ENCODE measurements at places on chromosomes 12 and 14.

GRCh38 chr14:100950024-100950423 is 46.5 kb upstream of the RTL1 start:
- DNase-seq, result no peak

GRCh38 chr14:29857551-29857950 is 70.1 kb downstream of the PRKD1 start:
- DNase-seq, result no peak

- DNase-seq, result no peak
These were observed 772.5 kb upstream of the ALG10B start for GRCh38 chr12:37543966-37544668.

DNA sequence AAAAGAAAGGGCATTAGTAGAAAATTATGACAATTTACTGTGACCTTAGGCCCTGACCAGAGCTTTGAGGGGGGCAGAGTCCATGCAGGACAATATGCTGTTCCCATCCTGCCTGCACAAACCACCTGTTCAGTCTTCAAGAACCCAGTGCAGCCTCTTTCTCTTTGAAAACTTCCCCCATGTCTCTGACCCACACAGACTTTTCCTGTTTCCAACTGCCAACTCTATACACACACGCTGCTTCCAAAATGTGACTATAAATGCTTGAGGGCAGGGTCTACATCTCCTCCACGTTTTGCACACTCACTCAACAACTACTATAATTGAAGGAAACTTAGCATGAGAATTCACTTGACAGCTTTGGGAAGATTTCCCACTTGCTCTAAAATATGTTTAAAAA is 36.6 kb upstream of the SYCP3 start:
- no peak for DNase-seq

DNA sequence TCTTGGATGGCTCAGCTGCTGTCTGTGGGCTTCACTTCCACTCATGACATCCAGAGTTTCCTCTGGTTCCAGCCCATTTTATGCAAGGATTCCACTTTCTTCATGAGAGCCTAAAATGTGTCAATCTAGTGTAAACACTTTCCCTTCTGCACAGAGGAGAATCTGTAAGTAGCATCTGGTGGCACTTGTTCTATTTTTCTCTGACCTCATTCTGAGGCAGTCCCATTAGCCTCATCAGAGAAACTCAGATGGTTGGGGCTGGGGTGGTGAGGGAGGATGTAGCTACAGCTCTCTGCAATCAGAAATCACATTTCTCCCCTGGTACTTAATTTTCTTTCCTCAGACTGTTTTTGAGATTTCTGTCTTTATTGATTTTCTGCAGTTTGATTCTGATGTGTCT is 81.6 kb downstream of the PRMT8 start:
- DNase-seq, result no peak

- DNase-seq, result no peak
These were observed 18.6 kb downstream of the PSMC1 start for GRCh38 chr14:90274808-90275457.

DNA sequence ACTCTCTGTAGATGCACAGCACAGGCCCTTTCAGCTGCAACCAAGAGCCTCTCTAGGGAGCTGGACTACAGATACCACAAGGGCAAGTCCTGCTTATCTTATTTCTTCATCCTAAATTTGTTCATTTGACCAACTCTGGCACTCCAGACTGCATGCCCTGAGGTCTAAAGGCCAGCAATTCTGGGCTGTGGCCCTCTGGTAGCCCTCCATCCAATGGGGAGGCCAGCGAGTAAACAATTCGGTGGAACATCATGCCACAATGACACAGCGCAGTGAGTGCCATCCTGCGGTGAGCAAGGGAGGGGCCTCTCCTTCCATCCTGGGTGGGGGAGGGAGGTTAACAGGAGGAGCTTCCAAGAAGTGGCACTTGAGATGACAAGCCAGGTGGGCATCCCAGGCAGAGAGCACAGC is 652 bp upstream of the SELPLG start:
- no peak for DNase-seq

- DNase-seq, result no peak
These were observed 98.9 kb downstream of the BTG1 start for GRCh38 chr12:92046557-92047392.

DNA sequence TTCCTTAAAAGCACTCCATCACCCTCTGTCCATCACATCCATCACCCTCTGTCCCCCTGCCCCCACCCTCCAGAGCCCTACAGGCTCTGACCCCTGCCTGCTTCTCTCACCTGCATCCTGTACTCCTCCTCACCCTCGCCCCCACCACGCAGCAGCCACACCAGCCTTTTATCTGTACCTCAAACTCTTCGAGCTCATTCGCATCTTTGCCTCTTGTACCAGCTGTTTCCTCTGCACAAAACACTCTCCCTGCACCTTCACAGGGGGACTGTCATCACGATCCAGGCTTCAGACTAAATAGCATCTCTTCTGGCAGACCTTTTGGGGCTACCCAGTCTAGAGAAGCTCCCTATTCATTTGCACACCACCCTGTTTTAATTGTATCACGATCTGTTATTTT is 24.1 kb downstream of the TMEM229B start:
- DNase-seq, result no peak

DNA sequence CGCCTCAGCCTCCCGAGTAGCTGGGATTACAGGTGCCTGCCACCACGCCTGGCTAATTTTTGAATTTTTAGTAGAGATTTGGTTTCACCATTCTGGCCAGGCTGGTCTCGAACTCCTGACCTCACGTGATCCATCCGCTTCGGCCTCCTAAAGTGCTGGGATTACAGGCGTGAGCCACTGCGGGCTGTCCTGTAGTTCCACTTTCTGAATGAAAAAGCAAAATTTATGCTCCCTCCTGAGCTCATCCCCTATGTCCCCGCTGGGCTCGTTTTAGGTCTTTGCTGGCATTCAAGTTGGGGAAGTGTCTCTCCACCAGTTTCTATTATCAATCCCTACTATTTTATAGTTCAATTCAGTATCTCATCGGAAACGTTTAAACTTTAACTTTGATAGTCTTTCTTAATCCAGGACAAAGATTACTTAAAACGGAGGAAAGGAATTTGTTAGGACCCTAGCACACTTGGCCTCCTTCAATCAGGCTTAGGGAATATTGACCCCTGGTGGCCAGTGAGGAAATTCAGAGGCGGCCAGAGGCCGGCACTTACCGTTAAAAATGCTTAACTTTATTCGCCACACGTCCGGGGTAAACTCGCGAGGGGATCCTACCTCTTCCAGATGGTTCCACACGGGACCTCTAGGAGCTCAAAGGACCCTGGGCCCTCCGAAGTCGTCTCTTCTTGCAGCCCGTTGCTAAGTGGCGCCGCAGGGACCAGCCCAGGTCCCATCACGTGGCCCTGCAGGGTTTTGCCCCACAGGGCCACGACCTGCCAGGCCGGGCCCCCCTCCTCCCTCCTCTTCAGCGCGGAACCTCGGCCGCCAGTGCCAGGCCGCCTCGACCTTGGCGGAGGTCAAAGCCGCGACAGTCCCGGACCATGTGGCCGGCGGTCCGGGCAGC is 11.4 kb upstream of the DNAL1 start:
- peak; percentile 14 for DNase-seq

DNA sequence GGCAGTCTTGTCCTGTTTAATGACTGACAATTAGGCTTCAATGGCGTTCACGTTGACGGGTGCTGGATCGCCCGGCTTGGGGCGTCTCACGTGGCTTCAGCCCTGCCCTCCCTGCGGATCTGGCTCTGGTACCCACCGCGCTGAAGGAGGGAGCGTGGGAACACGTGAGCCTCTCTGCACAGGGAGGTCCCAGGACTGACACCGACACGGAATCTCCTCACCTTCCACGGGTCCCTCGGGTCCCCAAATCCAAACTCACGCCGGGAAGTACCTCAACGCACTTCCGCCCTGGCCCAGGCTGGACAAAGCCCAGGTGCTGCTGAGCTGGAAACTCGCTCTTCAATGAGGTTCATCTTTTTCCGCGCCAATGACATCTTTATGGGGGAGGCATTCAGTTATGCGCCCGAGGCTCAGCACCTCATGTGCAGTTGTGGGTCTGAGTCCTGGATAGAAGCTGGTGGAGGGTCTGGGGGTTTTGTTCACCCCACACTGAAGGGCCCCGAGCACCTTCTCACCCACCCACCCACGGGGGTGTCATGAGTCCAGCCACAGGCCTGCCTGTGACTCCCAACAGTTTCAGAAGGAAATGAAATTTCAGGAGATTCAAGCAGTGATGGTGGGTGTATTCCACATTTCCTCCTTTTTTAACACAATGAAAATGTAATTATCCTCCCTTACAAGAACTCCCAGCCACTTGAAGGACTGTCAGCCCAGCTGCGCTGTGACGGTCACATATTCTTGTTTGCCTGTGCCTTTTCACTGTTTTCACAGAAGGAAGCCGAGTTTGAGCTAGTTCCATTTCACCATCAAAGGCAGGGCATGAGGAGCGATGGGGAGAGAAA is 251.7 kb upstream of the SFSWAP start:
- DNase-seq, result no peak

DNA sequence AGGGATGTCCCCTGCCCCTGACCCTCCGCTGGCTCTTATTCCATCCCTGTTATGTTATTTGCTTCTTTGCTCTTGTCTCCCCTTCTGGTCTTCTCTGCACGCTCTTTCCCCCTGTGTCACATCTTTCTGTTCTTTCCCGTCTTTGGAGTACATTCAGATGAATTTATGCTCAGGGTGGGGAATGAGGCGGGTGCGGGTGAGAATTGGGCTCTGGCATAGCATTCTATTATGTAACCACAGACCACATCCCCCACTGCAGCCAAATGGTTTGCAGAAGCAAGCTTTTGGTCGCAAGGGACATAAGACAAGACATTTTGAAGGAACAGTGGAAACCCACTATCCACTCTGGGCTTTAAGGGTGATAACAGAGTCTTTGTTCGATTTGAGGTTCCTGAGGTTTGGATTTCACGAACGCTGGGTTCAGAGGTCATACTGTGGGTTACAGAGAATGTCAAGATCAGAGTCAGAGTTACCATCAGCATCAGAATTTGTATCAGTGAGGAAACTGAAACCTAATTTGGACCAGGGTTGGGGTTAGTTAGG is 3.8 kb downstream of the ENDOU start:
- no peak for DNase-seq

- no peak for DNase-seq
These were observed 537.0 kb downstream of the SLC6A15 start for GRCh38 chr12:84375449-84376170.

- DNase-seq, result no peak
These were observed 90.8 kb downstream of the SLC38A1 start for GRCh38 chr12:46177837-46178608.

- DNase-seq, result no peak
These were observed 41.9 kb downstream of the PAWR start for GRCh38 chr12:79648881-79649280.

DNA sequence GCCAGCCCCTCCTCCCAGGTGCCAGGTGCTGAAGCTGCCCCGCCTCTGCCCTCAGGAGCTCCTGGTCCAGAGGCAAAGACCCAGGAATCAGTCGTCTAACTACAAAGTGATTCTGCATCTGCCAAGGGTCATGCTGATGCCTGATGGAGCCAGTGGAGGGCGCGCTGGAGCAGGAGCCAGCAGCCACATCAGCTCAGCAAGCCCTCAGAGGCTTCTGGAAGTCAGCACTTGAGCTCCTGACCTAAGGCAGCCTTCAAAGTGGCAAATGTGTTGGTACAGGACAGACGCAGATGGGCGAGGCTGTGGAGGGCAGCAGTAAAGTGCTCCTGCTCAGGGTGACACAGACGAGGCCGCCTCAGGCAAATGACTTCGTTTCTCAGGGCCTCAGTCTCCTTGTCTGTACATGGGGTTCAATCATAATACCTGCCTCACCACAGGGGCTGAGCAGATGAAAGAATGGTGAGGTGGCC is 10.9 kb downstream of the C12orf43 start:
- no peak for DNase-seq

- DNase-seq, result no peak
These were observed 33.4 kb downstream of the PKP2 start for GRCh38 chr12:32863128-32863527.

DNA sequence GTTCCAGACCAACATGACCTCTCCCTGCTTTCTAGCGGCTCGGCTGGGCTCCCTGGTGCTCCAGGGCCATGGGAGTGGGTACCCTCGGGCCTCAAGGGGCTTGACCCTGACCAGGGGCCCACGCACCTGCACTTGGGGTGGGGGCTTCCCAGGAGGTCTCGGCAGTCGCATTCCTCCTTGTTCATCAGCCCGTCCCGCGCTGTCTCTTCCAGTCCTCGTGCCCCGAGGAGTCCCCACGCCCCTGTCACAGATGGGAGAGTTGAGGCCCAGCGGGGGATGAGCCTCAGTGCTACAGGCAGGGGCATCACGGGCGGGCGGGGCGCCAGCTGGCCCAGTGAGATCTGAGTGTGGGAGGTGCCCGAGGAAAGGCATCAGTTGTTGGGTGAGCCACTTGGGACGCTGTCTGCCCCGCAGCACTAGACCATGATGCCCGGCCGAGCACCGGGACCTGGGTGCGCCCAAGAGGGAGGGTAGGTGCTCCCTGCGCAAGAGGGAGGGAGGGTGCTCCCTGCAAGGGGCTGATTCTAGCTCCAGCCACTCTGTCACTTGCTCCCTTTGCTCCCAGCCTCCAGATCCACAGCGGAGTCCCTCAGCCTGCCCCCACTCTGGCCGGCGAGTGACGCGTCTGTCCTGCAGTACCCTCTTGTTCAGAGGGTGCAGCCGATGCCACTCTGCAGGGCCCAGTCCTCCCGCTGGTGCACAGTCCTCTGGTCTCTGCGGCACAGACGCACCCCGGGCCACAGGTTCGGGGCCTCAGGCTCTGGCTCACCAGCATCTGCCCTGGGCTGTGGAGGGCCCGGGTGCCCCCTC is 23.8 kb downstream of the MMP17 start:
- no peak for DNase-seq

- DNase-seq, result no peak
These were observed 425.8 kb downstream of the RAD51B start for GRCh38 chr14:68245146-68246073.

- DNase-seq, result no peak
These were observed 1.1 kb downstream of the NUMB start for GRCh38 chr14:73457041-73457923.

DNA sequence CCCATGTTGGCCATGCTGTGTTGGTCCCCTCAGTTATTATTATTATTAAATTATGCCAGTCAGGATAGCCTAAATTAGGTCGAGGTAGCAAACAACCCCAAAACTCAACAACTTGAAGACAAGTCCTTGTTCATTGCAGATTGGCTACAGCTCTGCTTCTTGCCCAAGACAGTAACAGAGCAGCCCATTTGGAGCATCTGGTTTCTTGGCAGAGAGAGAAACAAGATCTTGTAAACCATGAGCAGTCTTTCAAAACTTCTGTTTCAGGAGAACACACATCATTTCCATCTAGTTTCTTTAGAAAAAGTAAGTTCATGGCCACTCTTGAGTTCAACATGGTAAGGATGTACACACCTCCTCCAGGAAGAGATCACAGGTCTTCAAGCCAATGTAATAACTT is 52.3 kb downstream of the E2F7 start:
- DNase-seq, result no peak

DNA sequence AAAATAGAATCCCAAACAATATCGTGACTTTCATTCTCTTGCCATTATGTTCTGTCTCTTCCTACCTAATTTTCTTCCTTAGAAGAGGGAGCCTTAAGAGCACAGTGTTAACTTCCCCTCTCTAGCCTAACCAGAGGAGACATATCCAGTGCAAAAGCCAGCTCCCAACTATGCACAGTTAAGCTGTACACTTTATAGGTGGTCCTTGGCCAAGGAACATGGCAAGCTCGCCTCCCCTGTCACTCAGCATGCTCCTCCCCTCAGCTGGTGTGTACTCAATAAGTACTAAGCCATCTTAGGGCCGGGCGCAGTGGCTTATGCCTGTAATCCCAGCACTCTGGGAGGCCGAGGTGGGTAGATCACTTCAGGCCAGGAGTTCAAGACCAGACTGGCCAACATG is 255.1 kb upstream of the TMPO start:
- no peak for DNase-seq

GRCh38 chr12:116010467-116010866 is 267.0 kb downstream of the MED13L start:
- DNase-seq, result no peak
